Stimulated activated CD4-positive, alpha-beta T cell treated with anti-CD3 and anti-CD28 coated beads, Interleukin-12 subunit alpha, Interleukin-12 subunit beta, amount 100 ng/mL, for 24 hours (primary cell): ENCODE measurements at places on chromosomes 2 and 18.

DNA sequence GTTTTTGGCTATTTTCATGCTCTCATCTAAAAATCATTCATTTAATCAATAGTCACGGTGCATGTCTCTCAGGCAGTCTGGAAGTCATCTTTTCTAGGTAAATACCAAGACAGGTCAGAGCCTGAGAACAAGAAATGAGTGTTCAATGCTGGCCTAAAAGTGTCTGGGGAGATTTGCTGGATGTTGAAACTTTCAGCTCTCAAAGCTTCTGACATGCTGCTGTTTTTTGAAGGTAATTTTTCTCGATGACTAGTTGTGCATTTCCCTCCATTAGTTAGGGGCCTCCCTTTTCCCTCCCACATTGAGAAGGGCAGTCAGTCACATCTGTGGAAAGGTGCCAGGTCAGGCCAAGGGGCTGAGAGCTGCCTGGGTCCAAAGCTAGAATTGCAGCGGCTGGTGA lies 115.6 kb downstream of the LPIN1 start:
- no peak for DNase-seq

- no peak for DNase-seq
These were observed 28.8 kb upstream of the IGFBP2 start for GRCh38 chr2:216604458-216604857.

- DNase-seq, result no peak
These were observed 1.4 kb downstream of the SOX11 start for GRCh38 chr2:5693287-5694201.

GRCh38 chr2:218898109-218898878 lies 17.6 kb downstream of the WNT10A start:
- peak; percentile 81 for DNase-seq

DNA sequence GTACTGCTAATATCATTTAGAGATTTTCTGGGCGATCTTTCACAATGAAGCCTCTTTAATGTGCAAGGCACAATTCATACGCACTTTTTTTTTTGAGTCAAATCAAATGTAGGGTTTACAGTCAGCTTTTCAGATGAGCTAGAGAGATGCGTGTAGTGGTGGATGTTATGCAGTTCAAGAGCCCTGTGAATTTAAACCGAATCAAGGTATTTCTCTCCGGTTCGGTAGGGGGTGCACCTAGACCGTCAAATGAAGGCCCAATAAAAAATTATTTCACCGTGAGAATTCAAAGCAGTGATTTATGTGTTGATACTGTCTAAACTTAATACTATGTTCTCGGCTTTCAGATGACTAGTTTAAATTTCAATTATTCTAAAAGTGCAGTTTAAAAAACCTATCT lies 1.1 kb downstream of the PTH2R start:
- no peak for DNase-seq

DNA sequence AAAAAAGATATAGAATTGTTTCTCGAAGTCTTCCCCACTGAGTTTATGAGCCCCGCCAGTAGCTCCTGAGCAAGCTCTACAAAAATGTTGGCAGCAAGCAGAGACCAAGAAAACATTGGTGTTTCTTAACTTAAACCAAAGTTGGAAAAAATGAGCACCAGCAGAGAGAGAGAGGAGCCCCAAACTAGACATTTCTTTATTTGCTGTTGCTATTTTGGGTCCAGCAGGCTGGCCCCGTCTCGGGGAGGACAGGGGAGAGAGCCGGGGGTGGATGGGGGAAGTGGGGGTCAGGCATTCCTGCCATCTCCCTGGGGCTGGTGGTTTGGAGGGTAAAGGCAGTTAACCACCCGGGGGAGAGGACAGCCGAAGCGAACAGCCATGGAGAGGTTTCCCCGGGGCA lies 113.0 kb downstream of the DYSF start:
- no peak for DNase-seq

DNA sequence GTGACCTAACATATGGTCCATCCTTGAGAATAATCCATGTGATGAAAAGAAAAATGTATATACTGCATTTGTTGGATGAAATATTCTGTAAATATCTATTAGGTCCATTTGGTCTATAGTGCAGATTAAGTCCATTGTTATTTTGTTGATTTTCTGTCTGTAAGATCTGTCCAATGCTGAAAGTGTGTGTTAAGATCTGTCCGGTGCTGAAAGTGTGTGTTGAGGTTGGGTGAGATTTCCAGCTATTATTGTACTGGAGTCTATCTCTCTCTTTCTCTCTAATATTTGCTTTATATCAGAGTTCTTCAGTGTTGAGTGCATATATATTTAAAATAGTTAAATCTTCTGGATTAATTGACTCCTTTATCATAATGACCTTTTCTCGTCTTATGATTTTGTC lies 828.8 kb upstream of the CRIM1 start:
- DNase-seq, result no peak

DNA sequence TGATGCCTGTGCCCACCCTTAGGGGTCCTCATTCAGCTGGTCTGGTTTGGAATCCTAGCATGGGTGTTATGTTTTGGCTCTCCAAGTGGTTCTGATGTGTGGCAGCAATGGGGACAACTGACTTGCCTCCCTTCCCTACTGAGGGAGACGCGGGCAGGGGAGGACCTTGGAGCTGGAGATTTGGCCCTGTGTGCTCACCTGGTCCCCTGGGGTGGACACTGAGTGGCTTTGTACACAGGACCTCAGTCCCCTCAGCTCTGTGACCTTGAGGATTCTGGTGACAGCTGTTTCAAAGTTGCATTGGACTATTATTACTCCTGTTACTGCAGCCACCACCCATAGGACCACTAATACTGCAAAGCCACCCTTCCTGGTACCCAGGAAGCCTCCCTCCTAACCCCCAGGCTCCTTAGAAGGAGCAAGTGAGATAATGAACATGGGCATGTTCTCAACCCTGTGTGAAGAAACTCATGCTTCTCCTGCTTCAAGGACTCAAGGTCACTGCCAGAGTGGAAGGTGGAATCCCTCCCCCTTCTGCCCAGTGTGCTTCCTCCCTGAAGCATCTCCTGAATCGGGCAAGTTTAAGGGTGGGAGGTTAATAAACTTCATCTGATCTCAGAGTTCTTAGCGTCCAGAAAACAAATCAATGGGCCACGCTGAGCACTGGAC lies 26.5 kb downstream of the TMEM182 start:
- no peak for DNase-seq

DNA sequence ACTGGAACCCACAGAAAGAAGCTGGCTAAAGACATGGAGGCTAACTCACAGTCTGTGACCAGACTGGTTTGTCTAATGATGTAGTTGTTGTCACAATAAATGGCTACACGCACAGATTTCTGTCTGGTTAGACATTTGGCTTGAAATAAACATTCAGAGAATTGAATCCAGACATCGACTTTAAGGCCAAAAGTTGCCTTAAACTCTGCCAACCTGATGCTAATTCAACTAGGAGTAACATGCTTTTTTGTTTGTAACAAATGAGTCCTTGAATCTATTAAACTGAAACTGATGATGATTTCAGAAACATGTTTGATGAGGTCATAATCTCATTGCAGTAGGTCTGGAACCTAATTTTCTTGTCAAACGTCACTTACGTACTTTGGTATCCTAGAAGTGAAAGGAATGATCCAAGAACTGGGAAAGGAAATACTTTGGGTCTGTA lies 123.8 kb downstream of the ERBB4 start:
- DNase-seq, result no peak

DNA sequence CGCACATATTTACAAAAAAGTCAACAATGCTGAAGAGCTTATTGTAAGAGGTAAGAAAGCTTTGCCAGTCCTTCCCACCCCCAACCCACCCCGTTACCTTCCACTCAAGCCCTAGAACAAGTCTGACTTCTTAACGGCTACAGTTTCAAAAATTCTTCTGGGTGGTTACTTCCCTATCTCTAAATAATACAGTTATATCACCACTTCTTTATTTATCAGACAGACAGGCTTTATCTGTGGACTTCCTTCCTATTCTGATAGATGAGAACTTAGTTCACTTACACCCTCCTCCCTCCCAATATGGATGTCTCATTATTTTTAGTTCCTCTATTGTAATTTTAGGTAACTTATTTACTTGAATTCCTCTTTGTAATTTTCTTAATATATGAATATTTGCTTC lies 26.7 kb upstream of the ACTR3 start:
- DNase-seq, result no peak

DNA sequence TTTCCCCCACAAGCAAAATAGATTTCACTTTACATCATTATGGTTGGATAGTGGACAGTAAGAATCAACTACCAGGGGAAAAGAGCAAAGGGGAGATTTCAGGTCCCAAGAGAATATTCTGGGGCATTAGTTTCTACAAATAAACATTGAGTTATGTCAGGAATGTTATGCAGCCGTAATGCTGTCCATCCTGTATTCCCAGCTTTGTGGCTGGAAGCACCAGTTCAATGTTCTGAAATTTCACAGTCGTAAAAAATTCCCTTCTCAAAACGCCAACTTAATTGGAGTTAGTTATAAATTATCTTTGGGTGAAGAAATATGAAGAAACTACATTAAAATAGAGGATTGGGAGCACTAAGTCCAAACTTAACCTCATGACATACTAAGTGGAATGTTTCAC lies 141.5 kb upstream of the FIGN start:
- no peak for DNase-seq

DNA sequence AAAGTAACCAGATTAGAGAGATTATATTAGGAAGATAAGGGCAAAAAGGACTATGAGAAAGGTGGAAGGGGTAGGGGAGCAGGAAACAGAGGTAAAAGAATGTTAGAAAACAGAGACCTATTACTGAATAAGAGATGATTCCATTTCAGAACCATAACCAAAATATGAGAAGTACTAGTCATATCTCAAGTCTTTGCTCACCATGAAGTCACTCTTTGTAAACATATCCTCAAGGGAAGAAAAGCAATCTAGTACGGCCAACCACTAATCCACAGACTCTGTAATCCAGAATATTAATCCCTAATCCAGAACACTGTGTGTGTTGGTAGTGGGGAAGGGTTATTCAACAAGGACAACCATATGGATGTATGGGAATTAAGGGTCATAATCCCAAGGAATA lies 92.0 kb downstream of the CDCA7 start:
- no peak for DNase-seq

DNA sequence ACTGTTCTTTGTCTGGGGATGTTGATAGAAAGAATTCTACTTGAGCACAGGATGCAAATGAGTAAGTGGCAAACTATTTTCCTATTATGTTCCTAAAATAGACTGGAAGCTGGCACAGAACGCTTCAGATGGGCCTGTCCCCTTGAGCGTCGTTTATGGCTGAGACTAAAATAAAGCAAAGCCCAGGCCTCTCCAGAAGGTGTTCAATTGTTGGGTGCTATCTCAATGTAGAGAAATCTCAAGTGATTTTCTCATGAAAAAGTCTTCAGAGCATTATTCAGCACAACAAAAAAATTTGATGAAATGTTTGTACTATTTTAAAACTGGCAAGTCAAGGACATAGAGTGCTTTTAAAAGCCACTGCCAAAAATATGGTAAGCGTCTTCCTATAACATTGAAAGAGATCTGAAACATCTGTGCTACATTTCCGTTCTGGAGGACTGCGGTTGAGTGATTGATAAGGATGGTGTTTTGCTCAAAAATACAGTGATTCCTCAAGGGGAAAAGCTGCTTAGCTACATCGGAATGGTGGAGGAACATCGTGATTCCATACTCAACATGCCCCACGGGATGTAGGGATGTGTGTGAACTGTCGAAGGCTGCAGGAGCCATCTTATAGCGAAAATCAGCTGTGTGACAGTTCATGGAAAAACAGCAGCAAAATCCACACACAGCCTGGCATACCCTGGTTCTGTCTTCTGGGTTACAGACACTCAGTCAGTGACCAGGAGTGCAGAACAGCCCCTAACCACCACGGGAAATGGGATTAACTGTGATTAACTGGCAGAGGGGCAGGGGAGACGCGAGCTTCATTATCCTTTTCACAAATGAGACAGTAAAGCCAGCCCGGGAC lies 10.4 kb upstream of the LRRFIP1 start:
- DNase-seq, result no peak

- DNase-seq, result no peak
These were observed 462.7 kb downstream of the TGIF1 start for GRCh38 chr18:3912705-3913104.

DNA sequence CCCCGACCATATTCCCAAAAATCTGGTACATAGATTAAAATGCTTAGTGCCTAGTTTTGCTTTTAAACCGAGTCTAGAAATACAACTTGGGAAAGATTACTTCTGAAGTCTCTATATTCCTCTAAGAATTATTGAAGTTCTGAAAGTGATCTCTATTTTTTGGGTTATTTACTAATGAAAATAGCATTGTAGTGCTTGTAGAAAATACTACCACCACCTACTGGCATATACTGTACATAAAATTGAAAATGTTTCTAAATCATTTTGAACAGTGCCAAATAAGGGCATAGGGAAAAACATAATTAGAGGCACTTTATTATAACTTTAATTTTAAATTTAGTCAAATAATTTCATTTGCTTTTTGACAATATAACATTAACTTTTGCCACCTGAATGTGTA lies 1399.6 kb upstream of the ZEB2 start:
- no peak for DNase-seq

GRCh38 chr2:23375448-23375847 lies 9.5 kb upstream of the KLHL29 start:
- DNase-seq, result no peak

DNA sequence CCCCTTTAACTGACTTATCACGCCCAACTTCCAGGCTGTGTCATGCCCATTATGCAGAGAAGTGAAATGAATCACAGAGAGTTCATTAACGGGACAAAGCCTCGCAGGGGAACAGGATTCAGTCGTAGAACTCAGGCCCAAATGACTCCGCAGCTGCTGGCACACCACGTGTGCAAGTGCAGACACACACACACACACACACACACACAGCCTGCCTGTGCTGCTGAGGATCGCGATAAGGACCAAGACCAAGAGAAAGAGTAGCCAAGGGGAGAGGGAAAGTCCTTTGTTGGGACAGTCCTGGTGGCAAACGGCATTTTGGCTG lies 90.0 kb upstream of the TAF1B start:
- peak; percentile 40 for DNase-seq

DNA sequence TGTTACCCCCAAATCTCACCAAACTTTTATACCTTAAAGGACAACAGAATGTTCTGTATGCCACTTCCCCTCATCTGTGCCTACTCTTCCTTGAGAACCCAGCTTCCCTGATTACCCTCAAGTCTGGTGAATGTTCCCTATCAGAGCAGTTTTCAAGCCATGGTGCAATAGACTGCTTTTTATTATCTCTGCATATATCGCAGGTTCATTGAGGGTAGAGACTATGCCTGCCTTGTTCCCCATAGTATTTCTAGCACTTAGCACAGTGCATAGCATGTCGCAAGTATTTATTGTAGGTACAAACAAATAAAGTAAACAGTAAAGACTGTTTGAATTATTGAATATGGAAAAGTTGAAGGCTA lies 146.6 kb downstream of the HAUS1 start:
- no peak for DNase-seq

GRCh38 chr2:33277002-33277426 lies 199.4 kb upstream of the RASGRP3 start:
- DNase-seq, result no peak

- DNase-seq, result no peak
These were observed 235.4 kb downstream of the TXNL1 start for GRCh38 chr18:56402872-56403516.

DNA sequence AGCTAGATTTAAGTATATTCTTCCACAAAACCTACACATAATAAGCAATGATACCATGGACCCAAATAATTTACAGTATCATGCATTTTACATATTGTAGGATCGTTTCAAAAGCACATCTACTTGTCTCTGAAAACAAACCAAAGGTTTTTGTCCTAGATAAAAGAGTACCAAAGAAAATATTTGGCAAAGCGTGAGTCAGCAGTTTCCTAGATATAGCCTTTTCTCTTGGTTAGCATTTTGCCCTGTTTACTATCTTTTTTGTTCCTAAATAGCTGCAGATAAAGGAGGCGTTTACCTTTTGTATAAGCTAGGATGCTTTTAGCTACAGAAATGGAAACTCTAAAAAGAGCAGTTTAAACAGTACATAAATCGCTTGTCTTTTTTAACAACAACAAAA lies 305.8 kb upstream of the GULP1 start:
- no peak for DNase-seq
